Caco-2 (cell line): ENCODE measurements at places on chromosomes 6 and 20. TPM values are rescaled to one million over a fixed set of nuclear protein-coding genes. Genes with fewer than 3 reads are reported as not detected.

GRCh38 chr20:1275919-1276318 is 9.8 kb downstream of the SNPH start:
- no peak overlapping the region for H3K4me3 ChIP-seq
- H3K27ac ChIP-seq: no peak overlapping the region
- H3K4me1 ChIP-seq: no peaks in the 10 kb centered on the region
- no peak for DNase-seq

DNA sequence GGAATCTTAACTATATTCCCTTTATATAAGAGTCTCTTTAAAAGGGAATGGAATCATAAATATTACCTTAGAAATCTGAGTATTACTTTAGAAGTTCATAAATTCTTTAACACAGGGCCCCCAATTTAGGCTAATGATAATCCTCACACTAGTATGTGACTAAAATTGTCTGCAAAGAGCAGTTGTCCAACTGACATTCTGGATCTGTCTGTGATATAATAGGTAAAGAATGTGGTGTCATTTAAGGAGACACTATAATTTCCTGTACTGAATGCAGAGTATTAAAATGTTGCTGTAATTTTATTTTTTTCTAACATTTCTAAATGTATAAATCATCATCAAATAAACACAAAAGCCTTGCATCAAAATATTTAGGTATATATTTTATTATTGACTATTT is 128.5 kb upstream of the DST start:
- DNase-seq: no peak
- no peaks in the 10 kb centered on the region for H3K27me3 ChIP-seq
- H3K4me3 ChIP-seq: no peak overlapping the region
- H3K27ac ChIP-seq: no peak overlapping the region
- peaks cover 30% of the 10 kb centered on the region for H3K4me1 ChIP-seq
- no peaks in the 10 kb centered on the region for H3K36me3 ChIP-seq

- no peaks in the 10 kb centered on the region for H3K4me1 ChIP-seq
- DNase-seq: no peak
- H3K4me3 ChIP-seq: no peak overlapping the region
- no peaks in the 10 kb centered on the region for H3K27me3 ChIP-seq
Measured at GRCh38 chr20:42336576-42336975, 718.4 kb upstream of the CHD6 start.

MANEA gene
- 15.7 and 17.1 TPM in 2 replicates for total RNA-seq

- no peak overlapping the region for H3K27ac ChIP-seq
- H3K27me3 ChIP-seq: no peaks in the 10 kb centered on the region
- H3K4me1 ChIP-seq: no peaks in the 10 kb centered on the region
- H3K4me3 ChIP-seq: no peak overlapping the region
Measured at GRCh38 chr6:151722342-151722741, 85.1 kb upstream of the ESR1 start.
